ENCODE measurements at places on chromosomes 12 and 14. TPM values are rescaled to one million over a fixed set of nuclear protein-coding genes. Genes with fewer than 3 reads are reported as not detected.

The SLC10A1 gene
- polyA plus RNA-seq = not detected

The DMAC2L gene
- 12.6 TPM for polyA plus RNA-seq

DNA sequence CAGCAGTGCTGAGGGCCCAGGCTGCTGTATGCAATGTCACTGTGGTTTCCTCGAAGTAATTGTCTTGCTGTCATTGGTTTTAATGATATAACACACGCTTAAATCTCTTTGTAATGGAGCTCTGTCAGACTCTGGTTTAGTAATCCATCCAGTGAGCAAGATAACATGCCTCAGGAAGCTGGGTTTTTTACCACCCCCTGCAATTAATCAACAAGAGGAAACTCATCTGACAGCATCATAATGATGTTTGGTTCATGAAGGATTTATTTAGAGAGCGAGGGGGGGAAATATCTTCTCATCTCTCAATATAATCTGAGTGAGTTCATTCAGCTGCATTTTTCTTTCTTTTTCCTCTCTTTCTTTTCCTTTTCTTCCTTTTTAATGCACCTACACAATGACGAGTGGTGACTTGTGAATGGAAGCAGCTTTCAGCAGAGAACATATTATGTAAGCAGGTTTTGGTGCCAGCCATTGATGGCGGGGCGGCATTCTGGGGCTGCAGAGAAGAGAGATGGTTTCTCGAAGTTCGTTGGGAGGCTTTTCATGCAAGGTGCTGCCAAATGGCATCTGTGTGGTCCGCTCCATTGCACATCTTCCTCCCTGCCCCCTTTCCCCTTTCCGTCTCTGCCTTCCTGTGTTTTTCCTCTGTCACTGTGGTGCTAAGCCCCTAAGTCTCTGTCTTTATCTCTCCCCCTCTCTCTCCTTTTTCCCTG lies 6.7 kb downstream of the RPH3A start:
- no peaks in the 10 kb centered on the region for H3K36me3 ChIP-seq
- no peak for DNase-seq
- H3K27me3 ChIP-seq = peaks cover 18% of the 10 kb centered on the region
- H3K27ac ChIP-seq = no peak overlapping the region
- H3K4me3 ChIP-seq = no peak overlapping the region

DNA sequence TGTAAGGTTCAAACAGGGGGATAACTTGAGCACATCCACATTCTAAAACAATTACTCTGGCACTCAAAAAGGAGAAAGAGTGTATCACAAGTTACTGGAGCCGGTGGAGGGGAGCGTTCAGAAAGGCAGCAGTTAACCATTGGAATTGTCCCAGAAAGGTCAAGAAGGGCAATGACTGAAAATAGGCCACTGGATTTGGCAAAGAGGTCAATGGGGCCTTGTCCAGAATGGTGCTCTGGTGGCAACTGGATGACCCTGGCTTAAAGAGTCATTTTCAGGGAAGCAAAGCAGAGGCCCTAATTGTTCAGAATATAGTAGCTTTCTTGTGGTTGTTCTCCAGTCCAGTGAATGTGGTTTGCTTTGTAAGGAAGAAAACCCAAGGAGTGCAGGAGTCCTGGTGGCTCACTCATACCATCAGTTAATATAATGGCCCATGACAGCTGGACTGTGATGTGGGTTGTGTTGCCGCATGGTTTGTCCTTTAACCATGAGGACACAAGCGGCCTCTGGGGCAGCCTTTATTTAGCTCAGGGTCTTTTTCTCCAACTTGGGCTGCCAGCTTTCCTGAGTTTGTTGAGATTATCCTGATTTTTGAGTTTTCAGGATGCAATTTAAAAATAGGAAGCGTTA lies 142.8 kb upstream of the PELI2 start:
- DNase-seq = no peak
- H3K4me3 ChIP-seq = no peak overlapping the region
- no peaks in the 10 kb centered on the region for H3K36me3 ChIP-seq
- H3K27me3 ChIP-seq = peaks cover 1% of the 10 kb centered on the region

DNA sequence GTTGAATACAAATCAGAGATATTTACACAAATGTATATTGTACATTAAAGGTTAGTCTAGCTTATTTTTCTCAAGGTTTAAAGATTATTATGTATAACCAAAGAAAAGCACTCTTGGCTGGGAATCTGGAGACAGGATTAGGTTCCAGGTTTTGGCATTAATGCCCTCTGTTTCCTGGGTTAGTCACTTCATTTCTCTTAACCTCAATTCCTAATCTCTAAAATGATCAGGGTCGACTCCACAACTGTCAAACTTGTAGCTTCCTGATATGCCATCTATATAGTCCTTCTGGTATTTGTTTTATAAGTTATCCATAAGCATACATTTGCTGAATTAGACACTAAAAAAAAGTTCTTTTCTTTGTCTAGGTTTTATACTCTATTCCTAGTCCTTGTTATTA lies 2.6 kb downstream of the ITPR2 start:
- peaks cover 26% of the 10 kb centered on the region for H3K4me1 ChIP-seq
- no peak overlapping the region for H3K27ac ChIP-seq
- H3K36me3 ChIP-seq = no peaks in the 10 kb centered on the region
- peak overlapping the region; percentile 39 for H3K4me3 ChIP-seq
- DNase-seq = no peak

All from CD4-positive, CD25-positive, alpha-beta regulatory T cell (primary cell).